ENCODE measurements at places on chromosomes 5 and 9. TPM values are rescaled to one million over a fixed set of nuclear protein-coding genes. Genes with fewer than 3 reads are reported as not detected.
A peak's percentile ranks its signal among the peaks of the same experiment; 100 is the strongest.

DNA sequence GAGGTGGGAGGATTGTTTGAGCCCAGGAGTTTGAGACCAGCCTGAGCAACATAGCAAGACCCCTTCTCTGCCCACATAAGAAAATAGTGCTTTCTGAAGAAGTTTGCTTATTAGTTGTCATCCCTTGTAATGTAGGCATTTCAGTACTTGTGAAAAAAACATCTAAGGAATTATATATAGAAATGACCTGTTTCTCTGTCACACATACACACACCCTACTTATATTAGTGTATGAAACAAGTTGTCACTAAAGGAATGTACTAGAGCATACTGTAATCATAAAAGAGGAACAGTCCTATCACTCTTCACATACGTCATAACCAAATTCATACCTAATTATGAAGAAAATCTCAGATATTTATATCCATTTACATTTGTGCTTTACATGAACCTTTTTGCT is 122.0 kb downstream of the NIPBL start:
- no peak overlapping the region for H3K4me3 ChIP-seq
- H3K36me3 ChIP-seq = peaks cover 66% of the 10 kb centered on the region
- DNase-seq = no peak
- no peak overlapping the region for H3K27ac ChIP-seq

- no peak for DNase-seq
- H3K4me3 ChIP-seq = no peak overlapping the region
- H3K27me3 ChIP-seq = no peaks in the 10 kb centered on the region
- H3K36me3 ChIP-seq = no peaks in the 10 kb centered on the region
These were observed 155.0 kb upstream of the IRX2 start for GRCh38 chr5:2906302-2907090.

- no peak overlapping the region for H3K4me3 ChIP-seq
- H3K4me1 ChIP-seq = no peaks in the 10 kb centered on the region
- no peaks in the 10 kb centered on the region for H3K36me3 ChIP-seq
- no peak overlapping the region for H3K27ac ChIP-seq
These were observed 57.1 kb upstream of the PTPN3 start for GRCh38 chr9:109555215-109555614.

- H3K36me3 ChIP-seq = peaks cover 13% of the 10 kb centered on the region
- H3K27ac ChIP-seq = no peak overlapping the region
- no peak overlapping the region for H3K4me3 ChIP-seq
- no peaks in the 10 kb centered on the region for H3K4me1 ChIP-seq
These were observed 42.4 kb downstream of the CWC27 start for GRCh38 chr5:64811050-64811640.

GRCh38 chr9:87644659-87645058 is 81.3 kb upstream of the CTSL start:
- DNase-seq = no peak
- H3K27ac ChIP-seq = no peak overlapping the region
- no peaks in the 10 kb centered on the region for H3K36me3 ChIP-seq
- no peak overlapping the region for H3K4me3 ChIP-seq

DNA sequence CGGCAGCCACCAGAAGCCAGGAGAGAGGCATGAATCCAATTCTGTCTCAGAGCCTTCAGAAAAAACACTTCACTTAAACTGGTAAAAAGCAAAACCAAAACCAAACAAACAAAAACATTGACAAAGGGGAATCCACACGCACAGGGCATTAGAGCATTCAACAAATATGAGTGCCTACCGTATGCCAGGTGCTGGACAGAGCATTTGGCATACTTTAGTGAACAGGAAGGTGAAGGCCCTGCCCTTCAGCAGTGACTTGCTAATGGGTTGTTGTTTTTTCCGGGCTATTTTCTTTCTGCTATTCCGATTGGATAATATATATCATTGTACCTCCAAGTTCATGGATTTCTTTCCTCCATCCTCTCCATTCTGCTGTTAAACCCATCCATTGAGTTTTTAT is 71.7 kb upstream of the RUFY1 start:
- H3K36me3 ChIP-seq = no peaks in the 10 kb centered on the region
- H3K27me3 ChIP-seq = no peaks in the 10 kb centered on the region
- H3K4me1 ChIP-seq = no peaks in the 10 kb centered on the region
- no peak overlapping the region for H3K27ac ChIP-seq
- no peak for DNase-seq

DNA sequence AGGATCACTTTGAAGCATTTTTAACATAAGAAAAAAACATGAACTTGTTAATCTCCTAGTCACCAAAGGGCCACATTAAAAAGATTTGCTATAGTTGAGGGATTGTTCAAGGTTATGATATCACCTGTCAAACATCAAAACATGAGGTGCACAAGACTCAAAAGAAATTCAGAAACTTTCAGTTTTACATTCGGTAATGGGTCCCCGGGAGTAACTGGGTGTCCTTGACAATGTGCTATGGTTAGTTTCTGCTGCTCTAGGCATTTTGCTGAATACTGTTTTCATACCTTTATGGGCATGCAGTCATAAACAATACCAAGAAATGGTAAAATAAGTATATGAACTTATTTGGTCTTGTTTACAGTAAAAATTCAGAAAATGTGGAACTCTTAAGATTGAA is 92.8 kb upstream of the EDIL3 start:
- H3K27ac ChIP-seq = no peak overlapping the region
- no peaks in the 10 kb centered on the region for H3K27me3 ChIP-seq
- H3K4me3 ChIP-seq = no peak overlapping the region
- no peaks in the 10 kb centered on the region for H3K36me3 ChIP-seq
- no peaks in the 10 kb centered on the region for H3K4me1 ChIP-seq
- DNase-seq = no peak

DNA sequence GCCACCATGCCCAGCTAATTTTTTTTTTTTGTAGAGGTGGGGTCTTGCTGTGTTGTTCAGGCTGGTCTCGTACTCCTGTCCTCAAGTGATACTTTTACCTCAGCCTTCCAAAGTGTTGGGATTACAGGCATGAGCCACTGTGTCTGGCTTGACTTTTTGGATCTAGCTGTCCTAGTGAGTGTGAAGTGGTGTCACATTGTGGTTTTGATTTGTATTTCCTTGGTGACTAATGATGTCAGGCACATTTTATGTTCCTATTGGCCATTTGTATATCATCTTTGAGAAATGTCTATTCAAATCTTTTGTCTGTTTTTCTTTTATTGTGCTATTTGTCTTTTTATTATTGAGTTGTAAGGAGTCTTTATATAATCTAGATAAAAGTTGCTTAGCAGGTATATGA is 53.5 kb upstream of the MCCC2 start:
- peaks cover 19% of the 10 kb centered on the region for H3K36me3 ChIP-seq
- H3K4me3 ChIP-seq = no peak overlapping the region
- no peaks in the 10 kb centered on the region for H3K4me1 ChIP-seq
- peak; percentile 75 for DNase-seq
- H3K27ac ChIP-seq = no peak overlapping the region
- H3K27me3 ChIP-seq = no peaks in the 10 kb centered on the region

DNA sequence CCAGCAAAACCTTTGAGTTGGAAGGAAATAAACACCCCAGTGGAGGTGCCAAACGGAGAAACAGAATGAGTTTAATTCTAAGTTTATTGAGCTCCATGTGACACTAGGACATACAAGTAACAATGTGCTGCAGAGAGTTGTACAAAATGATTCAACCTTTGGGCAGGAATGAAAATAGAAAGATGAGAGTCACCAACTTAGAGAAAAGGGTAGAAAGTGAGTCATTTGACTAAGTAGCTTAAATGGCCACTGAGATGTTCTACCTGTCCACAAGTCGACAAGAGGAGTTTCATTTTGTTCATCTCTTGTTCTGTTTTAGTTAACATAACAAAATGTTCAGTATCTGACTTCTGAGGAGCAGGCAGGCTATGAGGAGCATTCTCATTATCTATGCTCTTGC is 284.7 kb downstream of the NR2F1-AS1 start:
- H3K27ac ChIP-seq = no peak overlapping the region
- H3K4me3 ChIP-seq = no peak overlapping the region
- DNase-seq = no peak
- H3K36me3 ChIP-seq = no peaks in the 10 kb centered on the region
- H3K4me1 ChIP-seq = no peaks in the 10 kb centered on the region

Gene CDO1
- total RNA-seq = 1.7 TPM

Gene IL4
- total RNA-seq = 2.1 TPM

Gene SLC9A3
- total RNA-seq = 2.0 TPM

GRCh38 chr9:1718836-1719235 is 296.3 kb upstream of the SMARCA2 start:
- no peaks in the 10 kb centered on the region for H3K4me1 ChIP-seq
- no peak for DNase-seq
- H3K4me3 ChIP-seq = no peak overlapping the region
- no peaks in the 10 kb centered on the region for H3K36me3 ChIP-seq
- H3K27me3 ChIP-seq = no peaks in the 10 kb centered on the region

DNA sequence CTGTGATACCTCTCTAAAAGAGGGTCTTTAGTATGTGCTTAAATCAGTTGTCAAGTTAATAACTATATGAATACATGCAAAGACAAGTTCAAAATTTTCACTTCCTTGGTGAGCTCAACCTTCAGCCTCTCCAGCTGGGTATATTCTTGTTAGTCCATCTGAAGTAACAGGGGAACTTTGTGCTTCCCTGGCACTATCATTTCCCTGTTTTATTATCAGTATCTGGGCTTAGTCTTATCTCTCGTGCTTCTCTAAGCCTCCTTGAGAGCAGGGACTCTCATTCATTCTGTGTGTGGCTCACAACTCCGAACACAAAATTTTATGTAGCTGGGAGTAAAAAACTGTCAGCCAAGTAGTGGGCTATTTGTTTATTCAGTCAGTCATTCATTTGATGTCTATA is 175.9 kb upstream of the MAP3K1 start:
- DNase-seq = no peak
- no peaks in the 10 kb centered on the region for H3K27me3 ChIP-seq
- H3K4me1 ChIP-seq = no peaks in the 10 kb centered on the region
- H3K4me3 ChIP-seq = no peak overlapping the region
- peak overlapping the region; percentile 77 for H3K27ac ChIP-seq
- H3K36me3 ChIP-seq = no peaks in the 10 kb centered on the region

Data from CD4-positive, CD25-positive, alpha-beta regulatory T cell (primary cell).